KBM-7 (cell line): ENCODE measurements at places on chromosomes 3 and 15.

DNA sequence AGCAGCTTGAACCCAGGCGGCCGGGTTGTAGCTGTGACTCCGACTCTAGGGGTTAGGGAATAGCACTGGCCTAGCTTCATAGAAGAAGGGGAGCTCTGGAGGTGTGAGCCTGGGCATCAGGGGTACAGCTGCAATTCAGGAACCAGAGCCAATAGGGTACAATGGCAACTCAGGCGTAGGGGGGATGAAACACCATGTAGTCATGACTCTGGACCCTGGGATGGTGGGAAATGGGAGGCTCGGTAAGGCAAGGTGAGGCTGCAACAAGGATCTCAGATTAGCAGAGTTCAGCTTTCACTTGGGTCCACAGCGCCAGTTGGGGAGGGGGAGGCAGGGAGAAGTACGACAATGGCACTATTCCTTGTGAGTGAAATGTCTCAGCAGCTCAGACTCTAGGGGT, 210.2 kb upstream of the LYSMD4 start:
- no peak for DNase-seq

- no peak for DNase-seq
Measured at GRCh38 chr3:66602691-66603090, 101.9 kb upstream of the LRIG1 start.

DNA sequence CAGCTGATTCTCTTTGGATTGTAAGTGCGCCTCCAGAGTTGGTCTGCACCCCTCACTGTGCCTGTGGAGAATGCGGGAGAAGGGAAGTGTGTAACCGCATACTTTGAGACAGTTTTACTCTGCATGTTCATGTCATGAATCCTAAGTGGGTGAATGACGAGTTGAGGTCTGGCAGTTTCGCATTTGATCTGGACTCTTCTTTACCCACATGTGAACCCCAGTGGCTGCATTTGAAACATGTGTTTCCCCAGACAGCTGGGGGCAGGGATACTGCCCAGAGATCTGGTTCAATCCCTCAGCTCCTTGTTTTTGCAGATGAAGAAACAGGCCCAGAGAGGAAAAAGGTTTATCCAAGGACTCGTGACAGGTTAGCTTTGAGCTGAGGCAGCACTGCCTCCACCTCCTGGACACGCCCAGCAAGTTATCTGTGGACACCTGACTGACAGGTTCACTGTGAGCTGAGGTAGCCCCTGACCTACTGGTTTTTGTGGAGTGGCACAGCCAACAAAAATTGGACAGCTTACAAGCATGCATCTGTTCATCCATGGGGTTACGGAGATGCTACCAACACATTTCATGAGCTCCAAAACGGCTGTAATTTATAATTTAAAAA, 207.3 kb downstream of the XXYLT1 start:
- no peak for DNase-seq

DNA sequence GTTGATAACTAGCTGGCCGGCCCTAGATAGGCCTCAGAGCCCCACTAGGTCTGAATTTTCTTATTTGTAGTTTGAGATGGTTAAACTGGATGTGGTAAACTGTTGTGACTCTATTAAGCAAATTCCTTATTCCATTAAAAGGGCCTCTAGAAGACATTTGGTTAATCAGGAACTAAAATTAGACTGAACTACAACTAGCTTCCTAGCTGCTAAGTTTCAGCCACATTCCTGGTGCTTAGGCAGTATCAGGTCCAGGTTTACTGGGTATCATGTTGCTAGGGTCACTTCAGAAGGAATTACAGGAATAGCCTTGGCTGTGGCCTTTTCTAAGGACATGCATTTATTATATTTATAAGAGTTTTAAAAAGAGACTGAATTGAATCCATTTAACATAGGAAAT, 136.3 kb downstream of the PLD1 start:
- no peak for DNase-seq

- DNase-seq: peak; percentile 92
Measured at GRCh38 chr15:74402873-74403587, 30.7 kb downstream of the SEMA7A start.

- DNase-seq: no peak
Measured at GRCh38 chr15:51444807-51445206, 103.4 kb downstream of the GLDN start.

GRCh38 chr3:125200731-125201139, 11.8 kb downstream of the SLC12A8 start:
- DNase-seq: no peak

DNA sequence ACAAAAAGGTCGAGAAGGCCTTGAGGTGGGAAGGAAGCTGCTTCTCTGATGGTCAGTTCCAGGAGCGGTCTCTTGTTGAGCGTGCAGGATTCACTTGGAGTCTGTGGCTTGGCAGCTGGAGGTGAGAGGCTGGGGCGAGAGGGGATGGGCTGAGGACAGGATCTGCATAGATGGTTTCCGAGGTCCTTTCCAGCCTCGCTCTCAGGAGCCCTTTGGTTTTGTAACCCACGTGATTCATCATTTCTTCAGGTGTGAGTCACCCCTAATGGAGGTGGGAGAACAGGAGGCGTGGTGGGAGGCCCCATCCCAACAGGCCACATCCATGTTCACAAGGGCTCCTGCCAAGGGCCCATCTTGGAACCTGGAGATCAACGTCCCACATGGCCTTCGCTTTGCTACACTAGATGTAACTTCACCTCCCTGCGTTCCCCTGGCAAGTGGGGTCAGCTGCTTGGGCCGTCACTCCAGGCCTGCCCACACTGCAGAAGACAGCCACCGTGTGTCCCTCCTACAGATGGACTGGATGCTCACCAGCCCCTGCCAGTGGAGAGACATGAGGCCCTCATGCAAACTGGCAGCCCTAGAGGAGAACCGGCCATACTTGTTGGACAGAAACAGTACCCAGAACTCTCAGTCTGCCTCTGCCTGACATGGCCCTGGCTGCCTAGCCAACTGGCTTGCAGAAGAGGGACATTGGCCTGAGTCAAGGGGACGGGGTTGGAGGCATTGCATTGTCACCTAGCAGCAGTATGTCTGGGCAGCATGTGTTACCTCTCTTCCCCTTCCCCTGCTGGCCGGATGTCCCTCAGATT, 1.6 kb upstream of the PCSK6 start:
- no peak for DNase-seq

DNA sequence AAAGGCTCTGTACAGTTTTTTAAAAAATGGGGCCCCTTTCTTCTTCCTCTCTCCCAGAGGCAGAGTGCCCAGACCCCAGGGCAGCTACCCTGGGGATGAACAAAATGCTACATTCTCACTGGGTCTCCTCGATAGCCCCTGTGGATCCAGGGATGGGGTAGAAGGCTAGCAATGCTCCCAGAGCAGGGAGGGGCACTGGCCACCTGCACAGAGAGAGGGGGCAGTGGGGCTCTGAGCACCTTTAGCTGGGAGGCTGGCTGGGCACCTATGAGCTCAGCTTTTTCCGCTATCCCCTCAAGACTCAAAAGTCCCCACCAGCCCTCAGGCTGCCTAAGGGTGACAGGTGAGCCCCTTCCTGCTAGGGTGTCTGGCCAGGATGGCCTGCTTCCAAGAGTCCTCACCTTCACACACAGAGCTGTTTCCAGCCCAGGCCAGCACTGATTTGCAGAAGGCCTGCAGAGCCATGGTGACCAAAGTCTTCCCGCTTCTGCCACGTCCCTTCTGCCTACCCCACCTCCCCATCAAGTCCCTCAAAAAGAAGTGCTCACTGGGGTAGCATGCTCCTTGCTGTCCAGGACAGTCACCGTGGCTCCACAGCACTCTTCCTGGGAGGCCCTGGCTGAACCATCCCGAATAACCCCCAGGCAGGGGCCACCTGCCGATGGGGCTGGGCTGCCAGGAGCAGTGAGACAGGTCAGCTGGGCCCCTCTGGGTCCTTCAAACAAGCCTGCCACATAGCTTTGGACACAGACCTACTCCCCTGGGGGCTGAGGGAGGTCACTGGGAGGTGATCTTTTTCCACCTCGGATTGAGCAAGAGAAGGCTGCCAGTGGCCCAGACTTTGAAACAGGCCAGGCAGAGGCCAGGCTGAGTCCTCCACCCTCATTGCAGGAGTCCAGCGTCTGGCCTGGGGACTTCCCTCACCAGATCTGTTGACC, 20.4 kb downstream of the BMF start:
- no peak for DNase-seq

- no peak for DNase-seq
Measured at GRCh38 chr15:87716422-87716821, 540.1 kb downstream of the NTRK3 start.

DNA sequence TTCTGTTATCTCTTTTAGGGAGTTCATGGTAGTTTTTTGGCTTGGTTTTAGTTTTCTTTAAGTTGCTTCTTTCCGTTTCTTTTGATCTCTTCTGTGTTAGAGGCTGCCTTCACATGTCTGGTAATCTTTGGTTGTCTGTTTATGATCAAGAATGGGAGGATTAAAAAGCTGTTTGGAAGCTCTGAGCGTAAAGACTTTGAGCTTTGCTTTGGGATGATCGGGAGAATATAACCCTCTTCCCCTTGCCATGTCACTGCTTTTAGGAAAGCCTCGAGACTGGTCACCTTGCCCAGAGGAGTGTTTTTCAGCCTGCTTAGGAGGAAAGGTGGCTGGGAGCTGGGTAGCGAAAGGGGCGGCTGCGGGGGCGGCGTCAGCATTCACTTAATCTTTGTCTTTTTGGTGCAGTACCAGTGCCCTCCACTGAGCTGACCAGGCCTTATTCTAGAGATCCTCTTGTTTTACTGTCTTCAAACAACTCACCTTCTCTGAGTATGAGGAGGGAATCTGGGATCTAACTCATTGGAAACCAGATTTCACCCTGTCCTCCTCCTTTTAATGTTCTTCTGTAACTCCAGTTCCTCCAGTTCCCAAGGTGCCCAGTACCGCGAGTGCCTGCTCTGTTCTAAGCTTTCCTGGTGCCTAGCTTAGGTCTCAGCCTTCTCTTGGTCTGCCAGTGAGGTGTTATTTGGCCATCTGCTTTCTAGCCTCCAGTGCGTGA, 15.5 kb downstream of the TATDN2 start:
- peak; percentile 70 for DNase-seq

DNA sequence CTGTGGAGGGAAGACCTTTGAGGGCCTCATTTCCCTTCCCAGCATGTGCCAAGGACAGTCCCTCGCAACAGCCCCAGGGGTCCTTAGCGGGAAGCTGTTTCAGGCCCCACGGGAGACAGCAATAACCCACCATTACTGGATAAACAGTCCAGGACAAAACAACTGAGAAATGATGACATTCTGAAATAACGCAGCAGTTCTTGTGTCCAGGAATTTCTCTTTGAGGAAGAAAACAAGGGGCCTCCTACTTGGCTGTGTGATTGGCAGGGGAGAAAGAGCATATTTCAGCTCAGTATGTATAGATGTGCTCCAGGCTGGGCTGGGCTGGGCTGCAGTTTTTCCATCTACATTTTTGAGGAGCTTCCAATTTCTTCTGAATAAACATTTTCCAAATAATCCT, 82.2 kb upstream of the THBS1 start:
- no peak for DNase-seq
